HS-27A (cell line): ENCODE measurements at places on chromosomes 11 and 22.

- DNase-seq = no peak
Measured at GRCh38 chr11:62466444-62466843, 47.6 kb downstream of the SCGB1A1 start.

GRCh38 chr11:66663741-66664296, 13.9 kb downstream of the RBM4B start:
- no peak for DNase-seq

DNA sequence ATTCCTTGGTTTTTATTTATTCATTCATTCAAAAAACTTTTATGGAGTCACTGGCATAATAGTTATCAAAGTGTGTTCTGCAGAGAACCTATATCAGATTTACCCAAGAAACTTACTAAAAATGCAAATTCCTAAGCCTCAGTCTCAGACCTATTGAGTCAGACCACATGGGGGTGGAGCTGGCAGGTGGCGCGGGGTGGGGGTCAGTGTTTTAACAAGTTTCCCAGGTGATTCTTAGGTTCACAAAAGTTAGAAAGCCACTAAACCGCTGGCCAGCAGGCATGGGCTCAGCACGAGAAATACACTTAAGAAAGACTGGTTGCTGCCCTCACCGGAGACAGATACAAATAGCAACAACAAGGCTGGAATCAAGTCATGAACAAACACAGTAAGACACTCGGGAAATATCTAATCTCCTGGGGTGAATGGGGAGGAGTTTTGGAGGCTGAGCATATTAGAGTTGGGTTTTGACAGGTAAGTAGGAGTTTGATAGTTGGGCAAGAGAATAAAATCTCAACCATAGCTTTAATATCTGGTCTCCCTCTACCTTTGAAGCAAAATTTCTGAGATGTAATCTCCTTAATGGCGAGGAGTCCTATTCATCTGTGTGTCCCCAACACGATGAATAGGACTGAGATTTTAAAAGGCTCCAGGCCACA, 167.5 kb upstream of the NECTIN1 start:
- DNase-seq = no peak

DNA sequence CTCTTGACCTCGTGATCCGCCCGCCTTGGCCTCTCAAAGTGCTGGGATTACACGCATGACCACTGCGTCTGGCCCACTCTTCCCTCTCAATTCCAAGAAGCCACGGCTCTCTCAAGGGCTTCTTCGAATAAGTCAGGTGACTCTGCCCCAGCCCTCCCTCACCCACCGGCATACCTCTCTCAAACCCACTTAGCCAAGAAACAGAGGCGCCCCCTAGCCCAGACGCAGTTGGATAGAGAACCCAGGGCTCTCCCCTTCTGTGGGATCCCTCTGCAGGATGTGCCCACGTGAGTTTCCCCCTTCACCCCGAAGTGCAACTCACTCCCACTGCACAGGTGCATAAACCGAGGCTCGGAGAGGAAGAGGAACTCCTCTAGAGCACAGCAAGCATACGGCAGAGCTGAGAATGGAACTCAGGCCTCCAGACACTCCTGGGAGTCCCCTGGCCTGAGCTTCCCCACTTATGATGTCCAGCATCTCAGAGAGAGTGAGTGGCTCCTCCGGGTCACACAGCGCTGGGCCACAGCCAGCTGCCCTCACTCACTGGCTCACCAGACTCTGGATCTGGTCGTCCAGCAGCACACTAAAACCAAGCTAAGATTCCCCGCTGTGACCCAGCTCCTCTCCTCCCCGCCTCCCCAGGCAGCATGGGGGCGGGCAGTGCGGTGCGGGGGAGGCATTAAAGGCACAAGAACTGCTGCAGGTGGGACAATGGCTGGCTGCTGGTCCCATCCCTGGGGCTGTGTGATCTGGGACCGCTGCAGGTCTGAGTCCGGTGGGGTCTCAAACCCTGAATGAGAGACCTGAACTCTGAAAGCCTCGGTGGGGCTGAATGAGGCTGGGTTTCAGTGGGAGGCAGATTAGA, 16.8 kb upstream of the RGL4 start:
- no peak for DNase-seq

DNA sequence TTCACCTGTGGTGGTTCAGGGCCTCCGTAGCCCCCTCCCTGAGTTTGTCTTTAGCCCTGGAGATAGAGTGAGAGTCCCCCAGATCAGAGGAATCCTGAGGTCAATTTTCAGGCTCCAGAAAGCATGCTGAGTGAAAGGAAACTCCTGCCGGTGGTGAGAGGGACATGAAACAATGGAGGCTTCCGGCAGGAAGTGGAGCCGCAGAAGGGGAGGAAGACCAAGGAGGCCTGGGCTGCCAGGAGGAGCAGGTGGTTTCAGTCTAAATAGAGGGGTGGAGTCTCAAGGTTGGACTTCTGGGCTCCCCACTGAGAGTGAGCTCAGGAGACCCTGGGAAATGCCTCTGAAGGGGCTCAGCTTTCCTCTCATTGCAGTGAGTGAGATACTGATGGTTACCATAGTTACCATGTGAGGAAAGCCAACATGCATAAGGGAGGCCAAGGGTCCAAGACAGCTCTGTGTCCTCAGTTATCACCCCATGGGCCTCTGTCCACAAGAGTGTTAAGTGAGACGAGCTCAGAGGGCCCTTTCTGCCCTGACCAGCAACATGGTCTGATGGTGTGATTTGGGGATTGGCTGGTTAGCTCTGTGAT, 10.7 kb downstream of the SLCO2B1 start:
- no peak for DNase-seq

- no peak for DNase-seq
Measured at GRCh38 chr11:65658174-65659021, 4.3 kb downstream of the RELA start.

- no peak for DNase-seq
Measured at GRCh38 chr22:25475257-25476022, 89.0 kb upstream of the GRK3 start.

GRCh38 chr11:46129133-46129532, 7.9 kb upstream of the PHF21A start:
- no peak for DNase-seq

GRCh38 chr22:27732391-27732790, 69.2 kb downstream of the MN1 start:
- no peak for DNase-seq
